ENCODE measurements at places on chromosomes 16 and 17. TPM values are rescaled to one million over a fixed set of nuclear protein-coding genes. Genes with fewer than 3 reads are reported as not detected.
A peak's percentile ranks its signal among the peaks of the same experiment; 100 is the strongest.

GRCh38 chr17:193841-194806 lies 12.7 kb upstream of the DOC2B start:
- no peaks in the 10 kb centered on the region for H3K36me3 ChIP-seq
- H3K4me3 ChIP-seq: no peak overlapping the region
- H3K4me1 ChIP-seq: peaks cover 4% of the 10 kb centered on the region
- H3K27ac ChIP-seq: no peak overlapping the region
- H3K27me3 ChIP-seq: peaks cover 21% of the 10 kb centered on the region

- no peak for DNase-seq
- peaks cover 2% of the 10 kb centered on the region for H3K36me3 ChIP-seq
- no peak overlapping the region for H3K27ac ChIP-seq
- H3K27me3 ChIP-seq: no peaks in the 10 kb centered on the region
- peaks cover 33% of the 10 kb centered on the region for H3K4me1 ChIP-seq
Measured at GRCh38 chr17:75110234-75110937, 617 bp downstream of the ARMC7 start.

Gene COL1A1
- total RNA-seq: 35,333 TPM

Gene SYCE1L
- total RNA-seq: 3.1 TPM

- no peak overlapping the region for H3K4me3 ChIP-seq
- peak overlapping the region; percentile 29 for H3K27ac ChIP-seq
- no peak for DNase-seq
- H3K4me1 ChIP-seq: peaks cover 44% of the 10 kb centered on the region
- H3K27me3 ChIP-seq: no peaks in the 10 kb centered on the region
- peaks cover 7% of the 10 kb centered on the region for H3K36me3 ChIP-seq
Measured at GRCh38 chr17:72405662-72406230, 284.9 kb downstream of the SOX9 start.

All from chondrocyte (in vitro differentiated cells).